Activated CD4-positive, alpha-beta T cell treated with anti-CD3 and anti-CD28 coated beads for 24 hours (primary cell): ENCODE measurements at places on chromosomes 11 and 22.

DNA sequence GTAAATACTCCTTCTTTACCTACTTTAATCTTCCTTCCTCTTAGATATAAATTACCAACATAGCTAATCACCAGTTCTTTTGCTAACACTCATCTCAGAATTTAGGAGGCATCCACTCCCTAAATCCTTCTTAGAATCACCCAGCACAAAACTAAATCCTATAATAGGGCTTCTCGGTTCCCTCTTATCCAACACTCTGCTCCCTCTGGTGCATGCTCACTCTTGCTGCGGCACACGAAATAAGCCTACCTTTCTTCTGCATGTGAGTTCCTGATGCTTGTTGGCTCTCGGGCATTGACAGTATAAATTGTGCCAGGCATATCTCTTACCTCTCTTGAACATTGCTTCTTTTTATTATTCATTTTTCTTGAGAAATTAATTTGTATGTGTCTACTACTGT is 61.0 kb downstream of the OR5AK2 start:
- DNase-seq, result no peak

- no peak for DNase-seq
These were observed 41.5 kb downstream of the NECTIN1 start for GRCh38 chr11:119687373-119688046.

DNA sequence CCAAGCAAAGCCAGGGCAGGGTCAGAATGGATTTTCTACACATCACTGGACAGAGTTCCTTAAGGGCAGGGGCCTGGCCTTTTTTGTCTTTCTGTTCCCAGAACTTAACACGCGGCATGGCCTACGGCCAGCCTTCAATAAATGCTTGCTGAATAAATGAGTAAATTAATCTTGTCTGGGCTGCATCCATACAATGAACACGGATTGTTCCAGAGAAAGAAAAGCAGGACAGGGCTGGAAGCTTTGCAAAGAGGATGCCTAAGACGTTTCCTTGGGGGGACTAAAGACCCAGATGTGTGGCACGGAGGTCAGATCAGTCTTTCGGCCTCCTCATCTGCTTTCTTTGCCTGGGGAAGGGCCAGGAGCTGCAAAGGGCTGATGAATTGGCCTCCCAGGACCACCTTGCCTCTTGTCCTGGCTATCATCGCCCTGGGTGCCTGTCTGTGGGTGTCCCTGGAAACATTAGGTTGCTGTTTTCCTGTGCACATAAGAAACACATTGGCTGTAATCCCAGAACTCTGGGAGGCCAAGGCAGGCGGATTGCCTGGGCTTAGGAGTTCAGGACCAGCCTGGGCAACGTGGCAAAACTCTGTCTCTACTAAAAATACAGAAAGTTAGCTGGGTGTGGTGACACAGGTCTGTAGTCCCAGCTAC is 20.8 kb upstream of the RFPL3 start:
- DNase-seq, result no peak

DNA sequence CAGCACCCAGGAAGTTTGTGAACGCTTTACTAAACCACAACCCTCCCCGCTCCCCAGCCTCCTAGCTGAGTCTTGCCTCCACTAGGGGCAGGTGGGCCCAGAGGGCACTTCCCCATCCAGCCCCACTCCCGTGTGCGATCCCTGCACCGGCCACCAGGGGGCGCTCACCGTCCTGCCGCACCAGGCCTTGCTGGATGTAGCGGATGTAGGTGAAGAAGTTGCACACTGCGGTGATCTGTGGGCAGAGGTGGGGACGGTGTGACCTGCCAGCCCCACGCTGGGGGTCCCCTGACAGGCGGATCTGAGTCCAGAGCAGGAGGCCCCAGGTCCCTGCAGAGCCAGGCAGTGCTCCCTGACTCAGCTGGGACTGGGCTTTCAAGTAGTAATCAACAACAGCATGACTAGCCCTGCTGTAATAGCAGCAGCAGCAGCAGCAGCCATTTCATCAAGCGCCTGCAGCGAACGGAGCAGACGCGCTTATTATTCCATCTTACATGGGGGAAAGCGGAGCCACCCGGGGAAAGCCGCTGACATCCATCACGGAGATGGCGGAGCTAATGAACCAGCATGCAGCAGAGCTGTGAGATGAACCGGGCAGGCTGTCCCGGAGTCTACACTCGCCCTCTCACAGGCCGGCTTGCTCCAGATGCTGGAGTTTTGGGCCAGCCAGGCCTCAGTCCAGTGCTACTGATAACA is 7.9 kb upstream of the FADS3 start:
- peak; percentile 92 for DNase-seq

GRCh38 chr11:102983486-102983885 is 28.0 kb upstream of the MMP13 start:
- no peak for DNase-seq

DNA sequence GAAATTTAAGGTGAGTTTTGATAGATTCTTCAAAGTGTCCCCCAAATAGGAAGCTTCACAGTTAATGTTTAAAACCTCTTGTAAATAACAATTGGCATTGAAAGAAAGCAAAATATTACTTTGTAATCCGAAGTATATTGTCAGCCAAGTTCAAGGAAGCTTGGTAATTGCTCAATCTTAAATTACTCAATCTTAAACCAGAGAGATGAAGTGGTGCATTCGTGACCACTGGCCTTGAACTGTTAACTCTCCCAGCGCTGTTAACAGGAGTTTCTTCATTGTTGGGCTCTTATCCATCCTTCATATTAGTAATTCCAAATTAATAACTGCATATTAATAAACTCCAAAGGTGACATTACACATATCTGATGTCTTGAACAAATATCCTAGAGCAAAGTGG is 20.6 kb upstream of the FDX1 start:
- DNase-seq, result no peak

DNA sequence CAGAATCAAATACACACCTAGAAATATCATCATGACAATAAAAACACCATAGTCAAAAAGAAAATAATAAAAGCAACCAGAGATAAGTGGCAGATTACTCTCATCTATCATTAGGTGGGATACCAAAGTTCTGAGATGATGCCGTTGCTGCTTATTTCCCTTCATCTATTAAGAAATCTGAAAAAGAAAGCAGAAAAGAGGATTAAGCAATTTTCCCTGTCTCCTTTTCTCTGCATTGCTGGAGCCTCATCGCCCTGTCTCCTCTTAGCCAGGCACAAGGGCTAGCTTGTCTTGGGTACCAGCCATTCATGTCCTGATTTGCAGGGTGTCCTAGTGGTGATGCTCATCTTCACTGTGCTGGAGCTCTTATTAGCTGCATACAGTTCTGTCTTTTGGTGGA is 3.9 kb upstream of the MS4A14 start:
- DNase-seq, result no peak

DNA sequence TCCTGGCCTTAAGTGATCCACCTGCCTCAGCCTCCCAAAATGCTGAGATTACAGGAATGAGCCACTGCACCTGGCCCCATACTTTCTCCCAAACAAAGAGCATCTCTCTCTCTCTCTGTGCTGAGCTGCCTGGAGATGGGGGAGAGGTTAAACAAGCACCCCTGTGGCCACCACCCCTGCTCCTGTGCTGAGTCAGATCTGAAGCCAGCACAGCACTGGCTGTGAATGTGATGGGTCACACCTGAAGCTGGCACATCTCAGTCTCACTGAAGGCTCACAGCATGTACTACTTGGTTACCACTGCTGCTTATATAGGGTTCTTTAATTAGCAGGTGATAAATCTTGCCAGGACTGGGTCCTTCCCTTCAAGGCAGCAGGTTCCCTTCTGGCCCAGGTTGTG is 10.8 kb upstream of the WEE1 start:
- DNase-seq, result no peak

DNA sequence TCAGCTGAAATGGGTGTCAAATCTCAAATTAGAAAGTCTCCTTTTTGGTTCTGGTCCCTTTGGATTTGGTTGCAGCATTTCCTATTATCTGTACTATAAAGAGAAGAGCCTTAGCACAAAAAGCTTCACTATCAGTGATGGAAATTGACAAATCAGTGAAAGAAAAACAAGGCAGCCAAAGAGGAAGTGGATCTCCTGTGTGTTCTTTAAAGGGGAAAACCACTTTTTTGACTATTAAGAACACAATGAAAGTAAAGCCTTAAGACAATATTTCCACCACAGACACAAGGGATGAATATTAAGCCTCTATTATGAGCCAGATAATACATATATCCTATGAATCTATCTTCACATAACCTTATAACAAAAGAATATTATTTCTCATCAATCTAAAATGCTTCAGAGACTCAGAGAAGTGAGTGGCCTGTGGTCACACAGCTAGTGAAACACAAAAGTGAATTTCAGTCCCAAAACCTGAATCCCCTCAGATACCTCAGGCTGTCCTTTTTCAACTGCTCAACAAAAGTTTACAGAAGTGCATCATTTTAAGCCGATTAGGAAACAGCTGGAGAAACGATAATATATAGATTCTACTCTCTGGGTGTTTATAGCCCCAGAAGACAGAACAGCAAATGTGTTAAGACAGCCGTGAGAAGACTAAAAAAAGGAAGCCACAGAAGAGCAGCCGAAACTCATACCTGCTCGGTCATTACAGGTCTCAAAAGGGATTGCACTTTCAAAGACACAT is 24.4 kb upstream of the FSHB start:
- DNase-seq, result no peak

DNA sequence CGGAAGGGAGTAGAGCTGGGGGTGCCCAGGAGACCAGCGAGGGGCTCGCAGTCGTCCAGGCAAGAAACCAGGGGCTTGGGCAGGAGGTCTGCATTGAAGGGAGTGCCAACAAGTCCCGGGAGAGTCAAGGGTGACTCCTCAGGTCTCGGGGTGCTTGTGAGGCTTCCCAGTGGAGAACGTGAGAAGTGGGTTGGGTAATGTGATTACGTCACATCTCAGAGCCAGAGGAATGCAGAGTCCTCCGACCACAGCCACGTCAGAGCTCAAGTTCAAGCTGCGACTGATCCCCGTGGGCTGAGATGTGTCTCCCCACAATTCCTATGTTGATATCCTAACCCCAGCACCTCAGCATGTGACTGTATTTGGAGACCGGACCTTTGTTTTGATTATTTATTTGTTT is 89.7 kb upstream of the SHANK2 start:
- DNase-seq, result no peak

DNA sequence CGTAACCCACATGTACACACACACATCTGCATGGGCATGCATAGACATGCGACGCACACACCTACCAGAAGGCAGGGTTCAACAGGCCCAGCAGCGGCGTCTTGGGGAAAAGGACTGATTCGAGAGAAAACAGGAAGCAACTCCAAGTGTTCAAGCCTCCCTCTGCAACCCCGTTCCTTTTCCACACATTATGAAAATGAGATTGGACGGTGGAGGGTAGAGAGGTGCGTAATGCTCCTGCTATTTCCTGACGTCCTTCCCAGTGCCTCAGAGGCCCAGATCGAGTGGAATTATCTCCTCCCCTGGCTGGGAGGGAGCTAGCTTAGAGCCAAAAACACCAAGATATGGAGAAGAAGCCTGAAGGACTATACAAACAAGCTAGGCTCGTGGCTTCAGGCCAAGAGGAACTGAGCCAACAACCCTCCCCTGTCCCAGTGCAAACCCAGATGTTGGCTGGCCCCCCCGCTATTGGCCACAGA is 289.2 kb downstream of the MN1 start:
- no peak for DNase-seq

- no peak for DNase-seq
These were observed 10.0 kb upstream of the CCDC83 start for GRCh38 chr11:85845124-85845631.

- no peak for DNase-seq
These were observed 9.1 kb upstream of the ZNF74 start for GRCh38 chr22:20384865-20385264.

DNA sequence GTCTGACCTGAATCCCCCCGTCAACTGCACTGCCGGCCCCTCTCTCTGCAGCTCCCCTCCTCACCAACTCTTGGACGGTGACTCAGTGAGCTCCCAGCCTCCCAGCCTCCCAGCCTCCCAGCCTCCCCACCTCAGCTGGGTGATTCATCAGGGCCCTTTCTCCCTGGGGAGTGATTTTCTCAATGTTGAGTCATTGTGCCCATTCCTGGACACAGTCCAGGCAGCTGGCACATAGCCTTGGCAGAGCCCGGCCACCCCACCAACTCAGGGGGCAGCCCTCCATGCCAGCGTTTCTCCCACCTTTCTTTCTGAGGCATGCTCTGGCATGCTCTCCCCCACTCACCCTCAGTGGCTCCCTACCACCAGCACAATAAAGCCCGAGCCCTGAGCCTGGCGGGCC is 30.7 kb downstream of the PDE2A start:
- DNase-seq, result no peak

DNA sequence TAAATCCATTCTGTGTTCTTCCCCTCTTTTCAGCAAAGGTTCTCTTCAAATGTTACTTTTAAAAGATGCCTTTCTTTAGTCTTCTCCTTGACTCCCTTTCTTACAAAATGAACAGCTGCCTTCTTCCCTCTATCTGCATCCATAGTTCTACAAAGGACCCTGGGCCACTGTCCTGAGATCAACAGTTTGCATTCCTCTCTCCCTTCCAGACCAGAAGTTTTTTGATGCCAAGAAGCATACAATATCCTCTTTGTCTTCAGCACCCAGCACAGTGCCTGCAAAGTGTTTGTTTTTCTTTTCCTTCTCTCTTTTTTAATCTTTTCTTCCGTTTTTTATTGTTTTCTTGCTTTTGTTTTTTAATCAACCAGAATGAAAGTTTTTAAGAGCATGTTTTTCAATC is 183.5 kb upstream of the SNX19 start:
- no peak for DNase-seq

DNA sequence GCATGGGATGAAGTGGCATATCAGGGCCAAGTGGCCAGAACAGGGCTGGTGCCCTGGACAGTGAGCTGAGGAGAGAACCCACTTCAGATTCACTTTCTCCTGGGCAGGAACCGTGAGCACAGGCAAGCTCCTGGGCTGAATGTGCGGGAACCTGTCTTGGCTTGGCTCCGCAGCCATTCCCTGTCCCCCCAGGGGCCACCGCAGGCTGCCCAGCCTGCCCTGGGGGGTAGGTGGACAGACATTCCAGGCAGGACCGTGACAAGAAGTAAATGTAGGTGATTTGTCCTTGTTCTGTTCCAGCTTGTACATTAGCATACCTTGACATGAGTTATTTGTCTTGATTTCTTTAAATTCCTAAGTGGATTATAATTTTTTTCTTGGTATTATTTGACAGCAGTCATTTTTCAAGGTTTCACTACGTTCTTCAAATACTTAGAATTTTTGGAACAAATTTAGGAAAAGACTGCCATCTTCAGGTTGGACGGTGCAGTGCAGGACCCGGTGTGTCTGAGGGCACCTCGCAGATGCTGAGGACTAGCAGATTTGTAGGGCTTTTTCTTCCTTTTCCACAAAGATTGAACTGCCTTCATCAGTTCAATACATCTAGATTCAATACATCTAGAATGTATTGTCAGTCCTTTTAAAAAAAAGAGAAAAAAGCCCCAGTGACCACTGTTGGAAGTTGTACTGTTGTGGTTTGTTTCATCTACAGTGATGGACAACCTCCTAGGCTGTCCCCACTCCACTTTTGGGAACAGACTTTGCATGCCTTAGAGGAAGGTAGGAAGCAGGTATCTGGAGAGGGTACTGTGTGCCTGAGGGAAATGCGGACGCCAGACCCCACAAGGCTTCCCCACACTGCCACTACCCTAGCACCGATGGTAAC is 115.1 kb upstream of the RASSF10 start:
- peak; percentile 43 for DNase-seq

- DNase-seq, result no peak
These were observed at the start of gene PARVG for GRCh38 chr22:44180706-44181032. TSS of gene PARVG (plus strand) at chr22:44180925. CDS start at chr22:44183330, 2,405 bp downstream.
